ENCODE measurements at places on chromosomes 11 and 22.
A peak's percentile ranks its signal among the peaks of the same experiment; 100 is the strongest.

- DNase-seq: peak; percentile 95
Observed at GRCh38 chr11:125401746-125402145, 94.3 kb downstream of the FEZ1 start.

DNA sequence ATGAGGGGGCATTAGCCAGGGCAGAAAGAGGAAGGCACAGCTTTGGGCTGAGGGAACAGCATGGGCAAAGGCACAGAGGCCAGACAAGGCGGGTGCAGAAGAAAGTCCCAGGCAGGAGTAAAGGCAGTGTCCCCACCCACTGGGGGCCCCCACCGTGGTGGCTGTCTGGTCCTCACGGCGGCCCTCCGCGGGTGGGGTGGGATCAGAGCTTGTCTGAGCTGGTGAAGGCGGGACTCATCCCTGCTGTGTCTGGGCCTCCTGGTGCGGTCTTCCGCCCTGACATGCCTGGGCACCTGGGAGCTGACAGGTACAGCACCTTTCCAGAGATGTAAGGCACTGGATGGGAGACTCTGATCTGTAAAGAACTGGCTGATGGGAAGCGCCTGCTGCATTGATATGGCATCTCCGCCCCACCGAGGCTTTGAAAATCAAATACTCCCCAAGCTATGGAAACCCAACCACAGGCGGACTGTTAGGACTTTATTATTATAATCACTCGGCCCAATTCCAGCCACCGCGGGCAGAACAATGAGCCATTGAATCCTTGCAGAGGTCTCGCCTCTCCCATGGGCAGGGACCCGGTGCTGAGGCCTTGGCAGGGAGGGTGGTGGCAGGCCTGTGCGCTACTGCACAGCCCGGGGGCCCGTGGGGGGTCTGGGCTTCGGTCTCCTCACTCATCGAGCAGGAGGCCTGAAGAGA, 14.2 kb upstream of the GNB1L start:
- DNase-seq: no peak

DNA sequence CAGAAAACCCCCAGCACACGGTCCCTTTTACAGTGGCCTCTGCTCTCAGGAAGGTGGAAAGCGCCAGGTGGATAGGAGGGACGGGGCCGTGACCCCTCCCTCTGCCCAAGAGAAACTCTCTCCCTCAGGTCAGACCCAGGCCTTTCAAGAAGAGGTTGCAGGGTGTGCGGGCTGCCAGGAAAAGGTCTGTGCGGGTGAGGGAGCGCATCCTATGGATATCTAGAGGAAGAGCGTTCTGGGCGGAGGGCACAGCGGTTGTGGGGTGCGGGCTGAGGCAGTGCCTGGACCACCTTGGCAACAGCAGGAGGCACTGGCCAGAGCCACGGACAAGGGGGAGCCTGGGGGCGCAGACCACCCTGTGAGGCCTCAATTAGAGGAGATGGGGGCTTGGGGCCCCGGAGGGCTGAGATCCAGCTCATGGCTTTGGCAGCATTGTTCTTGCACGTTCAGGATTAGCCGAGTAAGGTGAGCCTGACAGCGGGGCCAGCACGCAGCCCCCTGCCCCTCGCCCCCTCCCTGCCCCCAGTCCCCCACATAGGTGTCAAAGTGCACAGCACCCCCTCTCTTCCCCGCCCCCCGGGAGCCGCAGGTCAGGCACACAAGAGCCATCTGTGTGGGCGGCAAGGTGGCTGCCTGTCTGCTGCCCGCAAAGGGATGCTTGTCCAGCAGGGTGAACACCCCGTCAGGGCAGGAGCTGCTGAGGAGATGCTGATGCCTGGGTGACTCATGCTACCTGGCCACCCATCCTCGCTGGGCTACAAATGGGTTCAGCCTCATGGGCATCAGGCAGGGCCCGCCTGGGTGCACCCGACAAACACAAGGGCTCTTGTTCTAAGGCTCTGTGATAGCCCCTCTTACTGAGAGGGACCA, 92.8 kb upstream of the KCNQ1OT1 start:
- DNase-seq: no peak

- DNase-seq: no peak
Observed at GRCh38 chr11:2847561-2847960, 38.0 kb downstream of the CDKN1C start.

DNA sequence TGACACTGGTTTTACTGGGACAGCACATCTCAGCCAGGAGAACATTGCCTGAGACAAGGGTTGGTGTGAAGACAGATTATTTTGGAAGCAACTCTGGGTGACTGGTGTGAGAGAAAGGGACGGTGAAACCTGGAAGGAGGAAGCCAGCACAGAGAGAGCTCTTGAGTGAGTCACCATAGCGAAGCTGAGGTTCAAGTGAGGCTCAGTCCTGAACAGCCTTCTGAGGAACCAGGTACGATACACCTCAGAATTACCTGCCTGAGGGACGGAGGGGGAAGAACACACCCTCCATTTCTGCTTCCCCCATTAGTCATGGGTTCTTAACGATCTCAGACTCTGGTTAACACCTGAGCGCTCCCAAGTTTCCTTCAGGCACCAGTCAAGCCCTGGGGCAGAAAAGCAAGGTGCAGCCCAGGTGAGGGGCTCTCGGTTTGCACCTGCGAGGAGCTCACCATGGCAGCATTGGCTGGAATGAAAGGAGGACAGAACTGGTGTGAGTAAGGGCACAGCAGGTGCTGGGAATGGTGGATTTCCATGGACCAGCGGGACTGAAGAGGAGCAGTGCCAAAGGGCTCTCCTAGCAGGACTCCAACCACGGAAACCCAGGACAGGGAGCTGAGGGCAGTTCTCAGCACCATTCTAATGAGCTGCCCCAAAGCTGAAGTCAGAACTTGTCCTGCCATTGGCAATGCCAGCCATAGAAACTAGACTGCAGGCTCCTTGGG, 459.3 kb downstream of the OPCML start:
- DNase-seq: no peak

DNA sequence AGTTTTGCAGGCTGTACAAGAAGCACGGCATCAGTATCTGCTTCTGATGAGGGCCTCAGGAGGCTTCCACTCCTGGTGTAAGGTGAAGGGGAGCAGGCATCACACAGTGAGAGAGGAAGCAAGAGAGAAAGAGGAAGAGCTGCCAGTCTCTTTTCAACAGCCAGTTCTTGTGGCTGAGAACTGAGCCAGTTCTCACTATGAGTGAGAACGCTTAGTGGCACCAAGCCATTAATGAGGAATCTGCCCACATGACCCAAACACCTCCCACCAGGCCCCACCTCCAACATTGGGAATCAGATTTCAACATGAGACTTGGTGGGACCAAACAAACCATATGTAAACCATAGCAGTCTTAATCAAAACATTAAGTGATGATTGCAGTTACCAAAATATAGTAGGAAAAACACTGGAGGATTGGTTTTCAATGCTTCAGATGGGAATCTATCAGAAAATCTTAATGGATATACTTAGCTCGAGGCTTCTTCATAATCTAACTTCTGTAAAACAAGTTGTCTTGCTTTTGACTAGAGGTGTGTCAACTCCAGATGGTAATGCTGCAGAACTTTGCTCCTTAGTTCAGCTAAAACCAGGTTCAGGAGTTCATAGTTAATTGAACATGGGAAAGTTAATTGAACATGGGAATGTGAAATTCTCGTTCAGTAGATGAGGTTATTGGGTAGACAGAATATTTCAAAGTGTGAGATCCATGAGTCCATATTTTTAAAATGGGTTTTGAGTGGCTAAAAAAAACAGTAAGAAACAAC, 12.2 kb downstream of the FAR1 start:
- DNase-seq: no peak

- DNase-seq: no peak
Observed at GRCh38 chr11:98365941-98366340, 654.8 kb upstream of the CNTN5 start.

DNA sequence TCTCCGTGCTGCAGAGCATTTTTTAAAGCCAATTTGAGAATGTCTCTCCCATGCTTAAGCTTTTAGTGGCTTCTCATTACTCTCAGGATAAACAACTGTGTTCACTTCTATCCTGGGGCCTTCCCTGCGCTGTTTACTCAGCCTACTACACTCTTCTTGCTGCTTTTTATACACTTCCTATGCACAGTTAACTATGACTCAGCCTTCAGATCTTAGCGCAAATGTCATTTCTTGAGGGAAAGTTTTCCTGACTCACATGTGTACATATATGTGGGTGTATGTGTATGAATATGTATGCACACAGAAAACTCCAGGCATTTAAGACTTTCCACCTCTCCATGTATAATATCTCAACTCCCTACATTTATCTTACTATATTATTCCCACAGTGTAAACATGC, 9.8 kb downstream of the THAP12 start:
- DNase-seq: no peak

- peak; percentile 63 for DNase-seq
Observed at GRCh38 chr11:105783216-105783615, 173.3 kb downstream of the GRIA4 start.

DNA sequence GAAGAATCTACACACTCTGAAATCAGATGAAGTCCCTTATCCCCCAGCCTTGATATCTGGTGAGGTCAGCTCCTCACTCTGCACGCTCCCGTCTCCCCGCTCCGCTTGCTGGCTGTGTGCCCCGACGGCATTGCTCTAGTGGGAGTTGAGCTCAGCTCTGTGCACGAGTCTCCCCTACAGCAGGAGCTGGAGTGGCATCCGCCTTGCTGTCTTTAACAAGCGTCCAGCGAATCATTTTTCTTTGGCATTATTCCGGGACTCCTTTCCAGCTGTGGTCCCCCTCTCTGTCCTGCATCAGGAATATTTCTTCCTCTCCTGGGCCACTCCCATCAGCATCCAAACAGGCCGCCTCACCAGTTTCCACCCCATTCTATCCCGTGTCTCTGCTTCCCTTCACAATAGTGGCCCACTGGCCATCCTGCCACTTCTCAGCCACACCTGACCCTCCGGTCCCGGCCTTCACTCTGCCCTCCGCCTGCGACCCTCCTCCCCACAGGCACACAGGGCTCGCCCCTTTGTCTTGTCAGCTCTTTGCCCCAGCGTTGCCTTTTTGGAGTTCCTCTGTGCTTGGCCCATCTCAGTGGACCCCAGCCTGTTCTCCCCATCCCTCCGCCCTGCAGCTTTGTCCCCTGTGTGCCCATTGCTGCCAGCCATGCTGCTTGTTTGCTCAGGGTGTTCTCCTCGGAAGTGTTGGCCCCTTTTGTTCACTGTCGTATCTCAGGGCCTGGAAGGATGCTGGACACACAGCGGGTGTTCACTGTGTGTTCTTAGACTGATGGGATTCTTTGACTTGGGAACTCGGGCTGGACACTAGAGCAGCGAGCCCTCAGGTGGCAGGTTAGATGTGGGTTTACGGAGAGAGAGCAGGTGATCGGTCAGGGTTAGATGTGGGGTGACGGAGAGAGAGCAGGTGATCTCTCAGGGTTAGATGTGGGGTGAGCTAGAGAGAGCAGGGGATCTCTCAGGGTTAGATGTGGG, 441.8 kb downstream of the TBC1D22A start:
- no peak for DNase-seq

GRCh38 chr11:3090096-3090901, 33.1 kb upstream of the CARS1 start:
- DNase-seq: no peak

- DNase-seq: no peak
Observed at GRCh38 chr11:60377401-60378136, 763 bp upstream of the MS4A7 start.

DNA sequence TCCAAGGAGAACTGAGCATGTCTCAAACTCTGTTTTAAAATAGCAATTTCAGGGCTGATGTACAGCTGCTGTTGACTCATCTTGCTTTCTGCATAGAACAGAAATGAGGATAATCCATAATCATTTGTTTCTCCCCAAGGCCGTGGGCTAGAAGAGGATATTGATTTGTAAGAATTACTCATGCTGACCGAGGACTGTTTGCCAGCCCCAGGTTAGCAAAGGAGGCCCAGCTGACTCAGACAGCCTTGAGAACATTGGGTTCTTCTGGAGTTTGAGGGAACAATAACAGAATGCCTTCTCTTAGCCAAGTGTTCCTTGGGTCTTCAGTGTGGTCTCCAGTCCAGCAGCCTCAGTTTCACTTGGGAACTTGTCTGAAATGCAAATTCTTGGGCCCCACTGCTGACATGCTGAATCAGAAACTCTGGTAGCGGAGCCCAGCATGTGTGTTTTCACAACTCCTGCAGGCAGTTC, 92.0 kb downstream of the ZC3H12C start:
- no peak for DNase-seq

DNA sequence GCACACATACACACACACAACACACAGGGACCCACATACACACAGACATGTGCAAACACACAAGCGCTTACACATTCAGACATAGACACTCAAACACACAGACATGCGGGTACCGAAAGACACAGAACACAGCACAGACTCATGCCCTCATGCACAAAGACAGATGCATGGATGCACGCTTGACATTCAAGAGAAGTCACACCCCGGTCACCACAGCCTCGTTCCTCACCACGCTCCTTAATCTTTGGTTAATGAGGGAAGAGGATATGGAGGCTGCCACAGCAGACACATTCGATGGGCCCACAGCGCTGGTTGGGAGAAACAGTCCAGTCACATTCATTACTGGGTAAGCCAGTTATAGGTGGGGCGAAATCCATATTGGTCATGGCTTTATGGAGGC, 51.9 kb upstream of the EIF3D start:
- DNase-seq: no peak

DNA sequence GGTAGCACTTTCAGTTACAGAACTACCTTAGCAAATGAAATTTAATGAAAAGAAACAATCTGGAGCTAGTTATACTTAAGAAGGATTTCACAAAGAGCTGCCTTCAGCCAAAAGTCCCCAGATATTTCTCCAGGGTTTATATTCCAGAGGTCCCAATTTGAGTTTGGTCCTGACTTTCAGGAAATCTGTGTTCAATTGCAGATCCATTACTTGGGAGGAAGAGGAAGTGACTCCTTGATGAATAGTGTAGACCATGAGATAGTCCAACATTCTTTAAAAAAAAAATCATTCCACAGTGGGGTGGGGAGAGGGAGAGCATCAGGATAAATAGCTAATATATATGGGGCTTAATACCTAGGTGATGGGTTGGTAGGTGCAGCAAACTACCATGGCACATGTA, 117.6 kb upstream of the ARHGAP20 start:
- DNase-seq: no peak

GRCh38 chr11:66302656-66303055, 11.0 kb downstream of the TMEM151A start:
- no peak for DNase-seq

DNA sequence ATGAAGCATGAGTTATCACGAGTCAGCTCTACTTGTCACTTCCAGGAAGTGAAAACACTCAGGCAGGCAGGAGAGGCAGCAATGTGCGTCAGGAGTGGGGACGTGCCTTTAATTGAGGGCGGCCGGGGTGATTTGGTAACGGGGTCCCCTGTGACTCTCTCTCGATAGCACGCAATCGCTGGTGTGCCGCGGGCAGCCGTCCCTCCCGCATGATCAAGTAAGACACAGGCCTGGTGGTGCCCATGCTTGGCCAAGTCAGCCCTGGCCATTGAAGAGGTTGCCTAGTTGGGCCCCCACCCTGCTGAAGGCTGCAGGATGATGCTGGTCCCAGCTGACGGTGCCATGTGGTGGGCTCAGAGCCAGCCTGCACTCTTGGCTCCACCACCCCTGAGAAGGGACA, 29.7 kb downstream of the CACNG2 start:
- no peak for DNase-seq

DNA sequence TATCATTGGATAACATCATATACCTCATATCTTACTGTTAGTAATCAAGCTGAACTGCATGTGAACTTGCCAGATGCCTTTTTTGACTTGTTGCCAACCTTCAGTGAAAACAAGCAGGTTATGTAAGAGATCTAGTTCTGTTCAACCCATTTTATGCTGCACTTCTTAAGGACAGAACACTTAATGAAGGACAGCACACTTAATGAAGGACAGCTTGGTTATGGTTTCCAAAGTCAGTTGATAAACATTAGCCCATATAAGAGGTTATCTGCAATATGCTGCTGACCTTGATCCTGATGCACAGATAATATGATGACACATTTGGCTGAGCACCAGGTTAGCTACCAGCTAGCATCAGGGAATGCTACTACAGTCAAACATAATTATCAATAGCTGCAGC, 358.7 kb upstream of the PDGFD start:
- peak; percentile 10 for DNase-seq

Measured in NCI-H82 (cell line).